ENCODE measurements at places on chromosomes 5 and 9. TPM values are rescaled to one million over a fixed set of nuclear protein-coding genes. Genes with fewer than 3 reads are reported as not detected.
A peak's percentile ranks its signal among the peaks of the same experiment; 100 is the strongest.

PCDHAC2 gene
- total RNA-seq: 0.36 TPM

BRD3 gene
- total RNA-seq: 24.7 TPM

- DNase-seq: no peak
Observed at GRCh38 chr9:93910598-93910997, 44.6 kb downstream of the BARX1 start.

TAL2 gene
- not detected for total RNA-seq

- DNase-seq: no peak
Observed at GRCh38 chr5:170334626-170335025, 37.0 kb upstream of the LCP2 start.

FAM221B gene
- not detected for total RNA-seq

- no peak for DNase-seq
Observed at GRCh38 chr9:121169094-121169601, 32.5 kb downstream of the RAB14 start.

DNA sequence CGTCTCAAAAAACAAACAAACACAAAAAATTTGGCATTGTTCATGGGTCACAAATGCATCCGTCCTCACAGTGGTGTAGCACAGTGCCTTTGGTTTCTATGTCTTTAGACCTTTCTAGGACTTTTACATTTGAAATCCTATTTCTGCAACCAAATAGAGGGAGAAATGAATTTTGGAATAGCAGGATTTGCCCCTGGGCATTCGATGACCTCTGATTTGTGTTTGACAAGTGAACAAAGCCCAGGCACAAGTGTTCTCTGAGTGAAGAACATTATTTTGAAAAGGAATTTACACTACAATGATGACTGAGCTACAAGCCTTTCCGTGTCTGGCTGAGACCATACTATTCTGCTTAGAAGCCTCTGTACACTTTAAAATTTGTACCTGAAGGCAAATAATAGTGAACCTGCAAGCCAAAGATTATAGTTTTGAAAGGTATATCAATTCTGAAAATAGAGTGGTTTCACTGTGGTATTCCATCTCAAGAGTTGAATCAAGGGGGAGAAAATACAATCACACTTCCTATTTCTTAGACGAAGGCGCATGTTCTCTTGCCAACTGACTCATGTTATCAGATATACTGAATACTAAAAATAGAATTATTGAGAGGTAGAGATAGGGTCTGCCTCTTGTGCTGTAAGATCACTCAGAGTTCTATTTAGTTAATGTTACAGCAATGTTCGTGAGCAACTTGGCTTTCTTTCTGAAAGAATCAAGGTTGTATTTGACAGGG is 297.6 kb downstream of the KDM4C start:
- DNase-seq: no peak

CCDC171 gene
- 1.8 TPM for total RNA-seq

DNA sequence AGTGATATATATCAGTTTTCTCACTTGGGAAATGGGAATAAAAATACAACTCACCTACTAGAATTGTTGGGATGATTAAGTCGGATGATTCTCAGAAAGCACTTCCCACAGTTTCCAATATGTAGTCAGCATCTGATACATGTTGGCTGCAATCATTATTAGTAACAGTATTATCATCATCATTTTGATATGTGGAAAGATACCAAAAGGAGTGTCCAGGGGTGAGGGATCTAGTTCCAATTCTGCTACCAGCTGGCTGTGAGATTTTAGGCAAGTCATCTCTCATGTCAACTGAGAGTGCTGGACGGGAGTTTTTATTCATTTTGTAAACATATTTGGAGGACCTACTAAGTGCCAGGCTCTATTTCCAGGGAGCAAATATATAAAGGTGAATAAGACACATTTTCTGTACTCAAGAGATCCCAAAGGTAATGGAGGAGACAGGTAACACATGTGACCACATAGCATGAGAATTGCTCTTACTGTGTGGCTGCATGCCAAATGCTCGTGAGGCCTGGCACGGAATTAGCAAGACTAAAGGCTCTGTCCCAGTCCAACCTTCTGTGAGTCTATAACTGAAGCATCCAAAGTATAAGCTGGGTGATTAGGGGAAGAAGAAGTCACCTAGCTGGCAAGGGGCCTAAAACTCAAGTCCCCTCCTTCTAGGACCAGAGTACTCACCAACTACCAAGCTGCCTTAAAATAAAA is 83.0 kb downstream of the GRIA1 start:
- DNase-seq: peak; percentile 20

DNA sequence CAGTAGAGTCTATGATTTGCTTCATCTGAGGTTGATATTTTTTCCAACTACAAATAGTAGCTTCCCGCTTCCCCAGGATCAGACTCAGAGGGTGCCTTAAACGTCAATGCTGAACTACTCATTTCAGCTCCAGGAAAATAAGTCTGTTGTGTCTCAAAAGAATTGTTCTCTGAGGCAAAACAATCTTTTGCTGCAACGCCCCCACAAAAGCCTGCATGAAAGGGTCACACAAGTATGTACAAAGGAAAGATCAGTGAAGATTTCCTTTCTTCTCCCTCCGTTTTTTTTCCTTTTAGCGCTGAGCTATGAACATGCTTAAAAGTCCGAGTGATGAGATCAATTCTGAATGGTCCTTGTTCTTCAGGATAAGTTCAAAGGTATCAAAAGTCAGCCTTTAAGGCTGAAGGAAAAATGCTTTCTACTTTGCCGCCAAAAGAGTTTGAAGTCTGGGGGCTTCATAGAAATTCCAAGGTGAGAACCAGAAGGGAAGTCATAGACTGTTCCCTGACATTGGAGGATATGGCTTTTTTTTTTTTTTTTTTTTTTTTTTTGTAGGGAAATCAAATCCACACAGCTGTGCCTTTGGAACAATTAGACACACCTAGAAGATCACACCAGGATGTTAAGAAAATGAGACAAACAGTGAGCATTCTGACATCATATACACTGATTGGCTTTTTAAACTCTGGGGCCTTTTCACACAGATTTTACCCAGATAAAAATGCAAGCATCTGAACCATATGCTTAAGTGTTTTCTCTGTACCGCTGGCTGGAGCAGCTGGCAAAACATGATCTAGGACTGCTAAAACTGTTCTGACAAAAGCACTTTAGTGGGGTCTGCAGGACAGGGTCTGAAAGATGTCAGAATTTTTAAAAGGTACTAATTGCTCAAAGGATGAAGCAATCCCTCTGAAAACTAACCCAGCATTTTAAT is 329.3 kb downstream of the ENC1 start:
- no peak for DNase-seq

GABRG2 gene
- not detected for total RNA-seq

GRCh38 chr9:121271368-121272341 is 3.7 kb downstream of the GSN start:
- peak; percentile 66 for DNase-seq

DNA sequence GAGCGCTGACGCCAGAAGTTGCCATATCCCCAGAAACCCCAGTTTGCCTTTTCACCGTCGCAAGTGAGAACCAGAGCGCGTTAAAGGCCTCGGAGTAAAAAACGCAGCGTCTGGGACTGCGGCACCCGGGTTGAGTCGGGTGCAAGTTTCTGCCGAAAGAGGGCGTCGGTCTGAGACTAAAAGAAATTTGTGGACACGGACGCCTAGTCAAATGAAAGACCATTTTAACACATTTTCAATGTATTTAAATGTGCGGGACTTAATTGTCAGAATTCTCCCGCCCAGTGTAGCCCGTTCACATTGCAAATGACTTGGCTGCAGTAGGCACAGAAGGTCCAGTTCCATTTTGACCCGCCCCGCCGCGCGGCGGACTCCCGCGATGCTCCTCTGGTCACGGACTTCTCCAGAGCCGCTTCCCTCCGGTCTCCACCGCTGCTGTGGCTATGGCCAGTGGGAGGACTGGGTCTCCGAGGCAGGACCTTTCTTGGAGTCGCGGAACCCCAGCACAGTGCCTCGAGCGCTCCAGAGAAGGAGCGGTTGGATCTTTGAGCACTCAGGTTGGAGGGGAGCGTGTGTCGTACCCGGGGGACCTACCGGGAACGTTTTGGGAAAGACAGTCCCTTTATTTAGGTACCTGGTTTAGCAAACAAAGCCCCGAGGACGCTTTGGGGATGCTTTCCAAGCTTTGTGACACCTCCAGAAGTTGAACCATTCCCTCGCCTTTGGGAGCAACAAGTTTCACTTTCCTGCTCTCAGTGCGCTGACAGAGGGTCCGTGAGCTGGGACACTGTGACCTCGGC is 1.2 kb upstream of the NPR3 start:
- DNase-seq: peak; percentile 69

DYNC2I2 gene
- total RNA-seq: 32.7 TPM

LRRC19 gene
- total RNA-seq: not detected

GRCh38 chr5:32018476-32019436 is 155.4 kb downstream of the GOLPH3 start:
- no peak for DNase-seq

DNA sequence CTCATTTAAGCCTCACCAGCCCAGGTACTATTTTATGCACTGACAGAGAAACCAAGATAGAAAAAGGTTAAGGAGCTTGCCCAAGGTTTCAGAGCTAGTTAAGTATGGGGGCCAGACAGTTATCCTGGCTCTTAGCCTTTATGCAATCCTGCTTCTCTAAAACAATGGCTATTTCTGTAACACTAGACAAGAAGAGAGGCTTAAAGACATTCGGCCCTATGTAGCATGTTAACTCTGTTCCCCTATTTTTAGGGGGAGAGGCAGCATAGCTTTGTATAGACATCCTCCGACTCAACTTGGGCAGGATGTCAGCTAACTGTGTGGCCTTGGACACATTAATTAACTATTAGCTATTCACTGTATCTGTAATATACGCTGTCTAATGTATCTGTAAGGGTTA is 54.6 kb downstream of the LHFPL2 start:
- DNase-seq: no peak

NR2F1-AS1 gene
- 0.60 TPM for total RNA-seq

SECISBP2 gene
- total RNA-seq: 13.8 TPM

DNA sequence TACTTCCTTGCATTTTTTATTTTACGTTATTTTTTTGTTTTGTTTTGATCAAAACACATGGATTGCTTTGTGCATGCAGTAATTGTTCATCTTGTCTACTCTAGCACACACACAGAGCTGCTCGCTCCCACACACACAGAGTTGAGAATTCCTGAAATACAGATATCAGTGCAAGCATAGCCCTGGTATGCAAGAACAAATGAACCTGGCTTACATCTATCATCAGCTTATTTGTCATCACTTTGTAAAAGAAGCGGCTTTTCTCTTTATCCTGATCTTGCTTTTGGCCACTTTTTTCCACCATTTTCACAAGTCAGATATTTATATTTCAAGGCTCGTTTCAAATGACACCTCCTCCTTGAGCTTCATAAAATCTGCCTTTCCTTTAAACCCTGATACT is 1435.7 kb downstream of the MAT2B start:
- DNase-seq: no peak

GRCh38 chr9:85425153-85425611 is 316.6 kb downstream of the AGTPBP1 start:
- DNase-seq: peak; percentile 35

CXCL14 gene
- total RNA-seq: 0.49 TPM

GRCh38 chr9:114709636-114710035 is 27.6 kb upstream of the TEX48 start:
- no peak for DNase-seq

GRCh38 chr5:95935553-95936100 is 26.0 kb downstream of the ELL2 start:
- no peak for DNase-seq

DNA sequence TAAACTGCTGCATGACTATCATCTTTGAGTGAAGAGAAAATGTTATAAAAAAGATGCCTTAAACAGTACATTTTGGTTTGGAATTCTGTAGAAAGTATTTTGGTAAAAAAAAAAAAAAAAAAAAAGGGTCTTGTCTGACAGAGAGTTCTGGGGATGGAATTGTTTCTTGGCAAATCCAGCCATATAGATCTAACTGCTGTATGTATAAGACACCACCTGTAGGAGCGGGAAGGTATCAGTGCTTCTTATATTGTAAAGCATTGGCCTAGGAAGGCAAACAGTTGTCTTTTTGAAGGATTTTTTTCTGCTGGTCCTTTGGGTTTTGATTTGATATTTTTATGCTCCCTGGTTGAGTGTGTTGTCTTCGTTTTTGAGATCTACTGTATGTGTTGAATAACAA is 2.8 kb downstream of the PURA start:
- DNase-seq: no peak

DNA sequence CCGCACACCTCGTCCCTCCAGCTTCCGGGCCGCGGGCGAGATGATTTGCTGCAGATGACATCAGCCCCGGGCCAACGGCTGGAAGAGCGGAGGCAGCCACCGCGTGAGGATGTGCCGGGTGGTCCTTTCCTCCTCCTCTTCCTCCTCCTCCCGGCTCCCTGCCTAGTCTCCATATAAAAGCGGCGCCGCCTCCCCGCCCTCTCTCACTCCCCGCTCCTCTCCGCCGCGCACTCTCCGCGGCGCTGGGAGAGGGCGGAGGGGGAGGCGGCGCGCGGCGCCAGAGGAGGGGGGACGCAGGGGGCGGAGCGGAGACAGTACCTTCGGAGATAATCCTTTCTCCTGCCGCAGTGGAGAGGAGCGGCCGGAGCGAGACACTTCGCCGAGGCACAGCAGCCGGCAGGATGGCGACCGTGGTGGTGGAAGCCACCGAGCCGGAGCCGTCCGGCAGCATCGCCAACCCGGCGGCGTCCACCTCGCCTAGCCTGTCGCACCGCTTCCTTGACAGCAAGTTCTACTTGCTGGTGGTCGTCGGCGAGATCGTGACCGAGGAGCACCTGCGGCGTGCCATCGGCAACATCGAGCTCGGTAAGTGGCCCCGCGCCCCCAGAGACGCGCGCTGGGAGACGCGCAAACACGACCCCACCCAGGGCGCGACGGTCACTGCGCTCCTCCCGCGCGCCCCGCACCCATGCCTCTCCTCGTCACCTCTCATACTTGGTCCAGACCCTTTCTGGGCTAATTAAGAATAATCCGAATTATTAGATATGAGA is at the start of gene MAP1B:
Gene MAP1B, plus strand, starts transcription at position 345 of the 770 bp plus-strand sequence. Its CDS starts 57 bp downstream, at position 402.
- DNase-seq: peak; percentile 64

DNA sequence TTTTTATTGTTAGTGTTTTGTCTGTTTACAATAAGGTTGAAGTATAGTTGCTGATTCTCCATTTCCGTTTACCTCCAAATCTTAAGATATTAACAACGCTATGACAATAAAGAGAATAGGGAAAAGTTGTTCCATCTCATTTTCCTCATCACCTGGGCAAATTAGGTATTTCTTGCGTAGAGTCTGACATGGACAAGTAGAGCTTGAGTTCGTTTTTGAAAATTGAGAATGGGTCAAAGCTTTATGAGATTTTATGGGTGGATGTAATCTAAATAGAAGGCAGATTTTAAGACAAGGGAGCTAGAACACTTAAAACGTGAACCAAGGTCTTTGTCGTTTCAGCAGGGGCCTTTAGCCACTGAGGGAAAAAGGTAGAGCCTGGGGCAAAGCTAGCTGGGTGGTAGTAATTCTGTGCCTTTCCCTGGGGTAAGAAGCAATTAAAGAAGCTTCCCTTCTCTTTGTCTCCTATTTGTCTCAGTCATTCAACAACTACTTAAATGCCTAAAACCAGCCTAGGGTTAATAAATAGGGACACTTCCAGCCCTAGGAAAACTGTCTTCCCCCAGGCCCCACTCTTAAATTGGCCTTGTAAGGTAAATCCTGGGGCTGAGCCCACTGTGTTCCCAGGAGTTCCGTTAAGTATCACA is 551 bp upstream of the CAAP1 start:
- DNase-seq: no peak
